ENCODE measurements at places on chromosomes 3 and 15. TPM values are rescaled to one million over a fixed set of nuclear protein-coding genes. Genes with fewer than 3 reads are reported as not detected.

The GOLGA8N gene
- 6.4 TPM for total RNA-seq

DNA sequence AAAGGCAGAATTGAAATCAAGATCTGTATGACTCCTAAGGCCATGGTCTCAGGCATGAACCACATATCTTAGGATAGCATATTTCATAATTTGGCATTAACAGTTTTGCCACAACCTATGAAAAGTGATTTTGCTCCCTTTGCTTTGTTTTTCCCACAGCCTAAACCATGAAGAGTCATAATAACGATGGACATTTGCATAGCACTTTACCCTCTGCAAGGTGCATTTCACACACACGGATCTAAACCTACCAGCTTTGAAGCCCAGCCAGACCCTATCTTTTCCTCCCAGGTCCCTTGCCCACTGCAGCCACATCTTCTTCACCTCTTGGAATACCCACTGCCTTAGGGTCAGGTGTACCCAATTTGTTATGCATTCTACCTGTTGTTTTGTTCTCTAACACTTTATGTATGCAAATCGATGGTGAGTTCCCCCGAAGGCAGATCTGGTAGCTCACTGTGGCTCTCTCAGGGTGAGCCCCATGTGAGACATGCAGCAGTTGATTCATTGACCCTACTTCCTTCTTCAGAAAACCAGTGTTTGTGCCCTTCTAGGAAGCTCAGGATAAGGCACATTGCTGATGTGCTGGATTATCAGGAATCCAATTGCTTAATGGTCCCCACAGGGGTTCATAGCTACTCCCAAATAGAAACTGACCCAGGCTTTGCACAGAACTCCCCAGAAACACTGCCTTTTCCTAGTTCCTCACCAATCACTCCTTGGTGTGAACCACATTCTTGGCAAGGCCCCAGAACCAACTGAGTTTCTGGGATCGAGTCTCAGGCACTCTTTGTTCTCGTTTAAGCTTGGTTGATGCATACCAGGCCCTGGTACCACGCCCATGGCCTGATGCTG, 8.7 kb downstream of the ARHGAP31 start:
- DNase-seq = no peak

- DNase-seq = no peak
Observed at GRCh38 chr3:147377412-147378367, 28.7 kb downstream of the ZIC4 start.

- no peak for DNase-seq
Observed at GRCh38 chr3:53146319-53146891, 14.6 kb upstream of the PRKCD start.

The GOLGA8S gene
- total RNA-seq = 0.35 TPM

GRCh38 chr3:114447545-114447944, 153.7 kb downstream of the TIGIT start:
- no peak for DNase-seq

- peak; percentile 14 for DNase-seq
Observed at GRCh38 chr3:195185583-195185982, 85.4 kb downstream of the XXYLT1 start.

DNA sequence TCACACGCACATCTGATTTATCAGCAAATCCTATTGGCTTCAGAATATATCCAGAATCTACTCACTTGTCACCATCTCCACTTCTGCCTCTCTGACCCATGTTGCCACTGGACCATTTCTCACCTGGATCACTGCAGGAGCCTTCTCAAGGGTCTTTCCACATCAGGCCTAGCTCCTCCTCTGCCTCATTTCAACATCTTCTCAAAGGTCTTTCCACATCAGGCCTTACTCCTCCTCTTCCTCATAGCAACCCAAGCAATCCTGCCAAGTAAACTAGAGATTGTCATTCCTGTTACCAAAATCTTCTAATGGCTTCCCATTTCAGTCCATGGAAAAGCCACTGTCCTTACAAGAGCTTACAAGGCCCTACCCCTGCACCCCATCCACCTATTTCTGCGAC, 18.0 kb upstream of the DUT start:
- DNase-seq = no peak

The ARPC4 gene
- total RNA-seq = 44.7 TPM

The FBXL2 gene
- total RNA-seq = 24.3 TPM

DNA sequence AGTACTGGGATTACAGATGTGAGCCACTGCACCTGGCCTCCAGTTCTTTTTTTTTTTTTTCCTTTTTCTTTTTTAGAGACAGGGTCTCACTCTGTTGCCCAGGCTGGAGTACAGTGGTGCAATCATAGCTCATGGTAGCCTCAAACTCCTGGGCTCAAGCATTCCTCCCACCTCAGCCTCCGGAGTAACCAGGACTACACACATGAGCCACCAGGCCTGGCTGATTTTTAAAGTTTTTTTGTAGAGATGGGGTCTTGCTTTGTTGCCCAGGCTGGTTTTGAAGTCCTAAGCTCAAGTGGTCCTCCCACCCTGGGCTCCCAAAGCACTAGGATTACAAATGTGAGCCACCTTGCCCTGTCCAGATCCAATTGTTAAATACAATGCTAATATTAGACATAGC, 13.6 kb upstream of the ULK3 start:
- DNase-seq = no peak

Data from uterus (tissue), 4 donors.